ENCODE measurements at places on chromosomes 6 and 20.

GRCh38 chr20:54320148-54320607 lies 112.3 kb downstream of the PFDN4 start:
- no peak for DNase-seq

DNA sequence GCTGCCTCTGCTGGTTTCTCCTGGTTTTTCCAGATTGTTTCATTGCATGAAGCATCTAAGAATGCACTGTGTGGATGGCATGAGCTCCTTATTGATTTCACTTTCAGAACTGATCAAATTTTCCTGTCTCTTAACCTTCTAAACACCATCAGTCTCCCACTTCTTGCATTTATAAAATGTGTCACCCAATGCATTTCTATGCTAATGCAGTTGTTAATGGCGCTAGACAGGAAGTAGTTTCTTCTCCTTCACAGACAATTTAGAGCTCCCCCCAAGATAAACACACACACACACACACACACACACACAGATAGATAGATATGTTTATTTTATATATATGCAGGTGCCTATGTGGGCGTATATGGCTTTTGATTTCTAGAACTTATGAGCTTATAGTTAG lies 45.6 kb upstream of the FOXA2 start:
- DNase-seq = no peak

GRCh38 chr20:47498606-47499005 lies 3.1 kb upstream of the NCOA3 start:
- no peak for DNase-seq

DNA sequence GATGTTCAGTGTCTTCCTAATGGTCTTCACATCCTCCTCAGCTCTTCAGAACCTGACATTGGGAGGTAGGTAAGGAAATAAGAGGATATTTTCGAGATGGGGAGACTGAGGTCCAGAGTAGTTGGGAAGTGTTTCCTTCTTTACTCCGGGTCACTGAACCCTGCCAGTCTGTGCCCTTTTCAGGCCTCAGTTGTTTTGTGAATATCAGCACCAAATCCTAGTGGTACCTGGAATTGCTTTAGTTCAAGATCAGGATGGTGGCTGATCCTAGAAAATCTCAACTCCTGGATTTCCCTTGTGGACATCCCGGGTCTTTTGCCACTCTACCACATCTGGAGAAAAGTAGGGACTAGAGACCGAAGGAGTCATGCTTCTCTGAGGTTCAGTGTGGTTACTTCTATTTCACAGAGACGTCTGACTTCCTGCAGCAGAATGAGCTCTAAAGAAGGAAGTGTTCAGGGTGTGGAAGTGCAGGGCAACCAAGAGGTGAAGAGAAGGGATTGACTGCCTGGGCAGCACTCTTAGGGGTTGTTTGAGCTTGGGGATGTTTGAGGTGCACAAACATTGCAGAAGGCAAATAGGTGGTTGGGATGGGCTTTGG lies 995 bp downstream of the STK4 start:
- DNase-seq = peak; percentile 69

All from GF-D8 (cell line).